Urothelium cell line (cell line): ENCODE measurements at places on chromosomes 1 and 21.

- DNase-seq, result no peak
These were observed 102.1 kb downstream of the DAB1 start for GRCh38 chr1:57321776-57322175.

DNA sequence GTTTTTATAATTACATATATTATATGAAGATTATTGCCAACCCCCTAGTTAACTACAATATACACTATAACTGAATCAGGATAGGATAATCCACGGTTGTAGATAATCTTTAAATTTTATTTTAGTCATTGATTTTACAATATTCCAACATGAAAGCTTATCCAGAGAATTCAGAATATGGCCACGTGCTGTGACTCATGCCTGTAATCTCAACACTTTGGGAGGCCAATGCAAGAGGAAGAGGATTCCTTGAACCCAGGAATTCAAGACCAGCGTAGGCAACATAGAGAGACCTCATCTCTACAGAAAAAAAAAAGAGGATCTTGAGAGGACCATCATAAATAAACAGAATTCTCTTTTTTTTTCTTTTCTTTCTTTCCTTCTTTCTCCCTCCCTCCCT lies 119.6 kb upstream of the CACYBP start:
- DNase-seq, result no peak

DNA sequence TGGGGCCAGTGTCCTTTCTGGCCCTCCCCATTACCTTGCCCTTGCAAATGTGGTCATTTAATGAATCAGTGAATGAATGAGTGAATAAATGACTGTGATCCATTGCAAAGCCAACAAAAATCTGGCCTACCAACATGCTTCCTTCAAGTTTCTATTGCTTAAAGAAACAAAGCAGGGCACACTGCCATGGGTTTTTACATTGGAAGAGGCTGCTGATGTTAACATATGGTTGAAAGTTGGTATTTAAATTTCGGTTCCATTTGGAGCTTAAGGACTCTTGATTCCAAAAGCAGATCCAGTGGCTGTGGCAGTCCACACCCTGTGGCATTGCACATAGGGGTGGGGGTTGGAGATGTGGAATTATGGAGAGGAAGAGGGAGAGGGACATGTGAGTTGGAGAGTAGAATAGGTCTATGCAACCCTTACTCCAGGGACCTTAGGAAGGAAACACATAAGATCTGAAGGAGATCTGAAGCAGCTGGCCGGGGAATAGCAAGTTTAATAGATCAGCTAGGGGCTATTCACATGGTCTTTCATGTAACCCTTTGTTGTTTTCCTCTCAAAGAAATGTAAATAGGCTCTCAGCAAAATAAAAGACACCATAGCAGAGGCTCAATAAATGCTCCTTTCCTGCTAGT lies 7.2 kb downstream of the ABCA4 start:
- DNase-seq, result no peak

DNA sequence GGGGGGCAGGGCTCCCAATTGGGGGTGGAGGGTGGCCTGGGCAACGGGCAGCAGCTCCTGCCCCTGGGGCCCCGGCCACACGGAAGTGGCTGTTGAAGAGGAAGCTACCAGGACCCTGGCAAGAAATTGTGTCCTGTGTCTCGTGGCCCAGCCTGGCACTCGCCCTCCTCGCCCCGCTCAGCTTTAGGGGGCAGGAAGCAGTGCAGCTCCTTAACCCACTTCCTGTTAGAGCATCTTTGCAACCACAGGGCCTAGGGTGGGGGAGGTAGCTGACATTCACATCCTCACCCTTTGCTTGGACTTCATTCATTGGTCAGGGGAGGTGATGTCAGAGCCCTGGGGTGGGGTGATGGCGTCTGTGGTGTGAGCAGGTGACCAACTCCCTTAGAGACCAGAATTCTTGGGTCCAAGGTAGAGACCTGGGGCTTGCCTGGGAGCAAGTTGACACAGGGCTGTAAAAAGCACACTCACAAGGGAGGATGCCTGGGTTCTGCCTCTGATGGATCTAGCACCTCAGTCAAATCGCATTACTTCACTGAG lies at the start of gene ARHGAP30:
TSS of gene ARHGAP30 (minus strand) at position 161 of the 540 bp plus-strand sequence. CDS start 267 bp downstream, outside the sequence.
- no peak for DNase-seq

- DNase-seq, result peak; percentile 17
These were observed 68.3 kb upstream of the SIM2 start for GRCh38 chr21:36630485-36631206.

DNA sequence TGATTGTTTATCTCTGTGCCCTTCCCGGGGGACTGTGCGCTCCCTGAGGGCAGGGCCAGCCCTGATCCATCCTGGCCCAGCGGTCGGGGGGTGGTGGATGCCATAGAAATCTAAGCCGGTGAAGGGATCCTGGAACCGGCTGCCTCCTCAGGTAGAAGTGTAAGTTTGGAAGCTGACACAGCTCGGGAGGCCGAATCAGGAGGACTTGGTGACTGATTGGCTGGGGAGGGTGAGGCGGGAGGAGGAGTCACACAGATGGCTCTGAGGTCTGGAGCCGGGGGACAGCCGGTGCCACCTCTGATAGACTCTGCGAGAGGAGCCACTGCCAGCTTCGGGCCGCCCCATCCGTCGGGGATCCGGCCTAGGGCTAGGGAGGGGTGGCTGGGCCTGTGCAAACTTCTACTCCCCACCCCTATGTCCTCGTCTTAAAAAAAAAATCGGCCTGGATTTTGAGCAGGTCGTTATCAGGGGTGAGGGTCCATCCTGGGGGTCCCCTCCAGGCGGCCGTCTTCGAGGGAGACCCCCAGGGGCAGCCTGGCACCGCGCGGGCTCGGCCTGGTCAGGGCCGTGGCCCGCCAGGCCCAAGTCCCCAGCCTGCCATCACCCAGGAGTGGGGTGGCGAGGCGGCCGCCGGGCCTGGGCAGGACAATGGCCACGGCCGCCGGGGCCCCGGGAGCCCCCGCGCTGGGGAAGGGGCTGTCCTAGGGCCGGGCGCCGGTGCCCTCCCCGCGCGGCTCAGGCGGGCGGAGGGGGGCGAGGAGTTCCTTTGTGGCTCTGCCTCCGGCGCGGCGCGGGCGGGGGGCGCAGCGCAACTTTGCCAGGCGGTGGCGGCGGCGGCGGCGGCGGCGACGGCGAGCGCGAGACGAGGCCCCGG lies 708 bp upstream of the ZNF362 start:
- peak; percentile 44 for DNase-seq

GRCh38 chr1:209513226-209513625 lies 70.3 kb upstream of the CAMK1G start:
- peak; percentile 61 for DNase-seq

GRCh38 chr1:10103193-10103592 lies 70.4 kb downstream of the UBE4B start:
- no peak for DNase-seq

DNA sequence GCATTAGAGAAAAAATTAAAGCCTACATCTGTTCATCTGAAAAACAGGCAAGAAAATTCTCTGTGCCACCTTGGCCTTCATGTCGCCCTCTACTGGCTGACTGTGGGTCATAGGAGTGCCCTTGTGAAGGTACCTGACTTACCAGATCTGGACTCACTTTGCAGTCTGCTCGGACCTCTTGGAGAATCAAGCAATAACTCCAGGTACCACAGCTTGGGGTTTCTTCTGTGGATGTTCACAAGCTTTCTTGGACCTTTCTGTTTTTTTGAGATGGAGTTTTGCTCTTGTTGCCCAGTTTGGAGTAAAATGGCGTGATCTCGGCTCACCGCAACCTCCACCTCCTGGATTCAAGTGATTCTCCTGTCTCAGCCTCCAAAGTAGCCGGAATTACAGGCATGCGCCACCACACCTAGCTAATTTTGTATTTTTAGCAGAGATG lies 2.4 kb upstream of the PRAMEF18 start:
- no peak for DNase-seq

GRCh38 chr1:16118706-16119105 lies 37.2 kb downstream of the EPHA2 start:
- DNase-seq, result no peak

DNA sequence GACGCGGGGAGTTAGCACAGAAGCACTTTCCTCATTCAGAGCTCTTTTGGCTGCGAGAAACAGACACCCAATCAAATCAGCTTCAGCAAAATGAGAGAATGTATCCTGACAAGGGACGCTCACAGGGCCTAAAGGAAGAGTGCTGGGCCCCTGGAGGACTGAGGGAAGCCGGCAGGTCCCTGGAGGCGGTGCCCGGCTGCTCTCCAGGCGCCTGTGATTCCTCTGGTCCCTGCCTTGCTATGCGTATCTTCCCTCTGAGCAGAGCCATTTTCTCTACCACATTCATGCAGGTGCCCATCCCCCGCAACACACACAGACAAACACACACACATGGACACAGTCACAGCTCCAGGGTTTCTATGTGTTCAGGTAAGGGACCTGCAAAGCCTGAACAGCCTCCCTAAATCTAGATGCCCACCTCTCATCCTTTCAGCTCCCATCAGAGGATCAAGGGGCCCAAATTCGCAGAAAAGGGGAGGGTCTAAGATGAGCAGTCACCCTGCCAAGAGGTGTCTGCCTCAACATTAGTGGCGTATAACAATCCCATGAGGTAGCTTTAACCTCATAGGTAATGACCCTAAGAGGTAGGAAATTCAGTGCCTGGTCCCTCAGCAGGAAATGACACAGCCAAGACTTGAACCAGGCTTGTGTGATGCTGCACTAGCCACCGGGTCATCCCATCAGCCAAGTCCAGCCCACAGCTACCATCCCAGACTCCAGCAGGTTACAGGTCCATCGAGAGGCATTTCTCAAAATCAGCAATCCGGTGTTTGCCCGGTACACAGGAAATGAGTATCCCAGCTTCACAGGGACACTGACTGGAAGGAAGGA lies 29.0 kb downstream of the PTAFR start:
- no peak for DNase-seq

- DNase-seq, result no peak
These were observed 13.0 kb upstream of the SERINC2 start for GRCh38 chr1:31399976-31400375.

DNA sequence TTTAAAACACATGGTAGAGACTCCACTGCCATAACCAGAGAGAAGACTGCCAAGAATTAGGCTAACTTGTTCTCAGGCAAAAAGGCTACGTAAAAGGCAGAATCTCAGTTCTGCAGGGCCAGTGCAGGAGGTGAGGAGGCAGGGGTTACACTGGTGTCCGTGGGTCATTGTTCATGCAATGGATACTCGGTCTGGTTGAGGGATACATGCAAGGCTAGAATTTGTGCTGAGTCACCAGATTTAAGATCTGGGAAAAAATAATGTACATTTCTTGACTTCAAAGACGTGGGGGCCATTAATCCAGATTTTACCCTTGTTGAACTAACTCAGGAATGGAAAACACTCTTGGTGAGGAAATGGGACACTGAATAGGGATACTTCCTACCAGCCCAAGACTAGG lies 52.3 kb upstream of the DPH5 start:
- no peak for DNase-seq

DNA sequence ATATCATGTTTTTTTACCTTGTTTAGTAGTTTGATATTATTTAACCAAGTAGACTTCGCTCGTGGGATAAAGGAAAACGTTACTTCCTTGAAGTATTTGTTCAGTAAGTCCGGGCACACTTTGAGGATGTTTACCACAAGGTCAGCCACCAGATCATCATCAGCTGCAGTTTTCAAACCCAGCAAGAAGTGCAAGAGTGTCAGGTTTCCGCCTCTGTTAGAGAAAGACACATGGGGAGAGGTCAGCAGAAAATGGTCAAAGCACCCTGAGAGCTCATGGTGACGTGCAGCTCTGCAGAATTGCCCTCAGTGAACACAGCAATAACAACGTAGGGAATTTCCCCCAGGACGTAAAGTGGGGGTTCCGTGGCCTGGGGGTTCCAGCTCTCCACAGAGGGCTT lies 24.4 kb downstream of the URB1 start:
- DNase-seq, result no peak

DNA sequence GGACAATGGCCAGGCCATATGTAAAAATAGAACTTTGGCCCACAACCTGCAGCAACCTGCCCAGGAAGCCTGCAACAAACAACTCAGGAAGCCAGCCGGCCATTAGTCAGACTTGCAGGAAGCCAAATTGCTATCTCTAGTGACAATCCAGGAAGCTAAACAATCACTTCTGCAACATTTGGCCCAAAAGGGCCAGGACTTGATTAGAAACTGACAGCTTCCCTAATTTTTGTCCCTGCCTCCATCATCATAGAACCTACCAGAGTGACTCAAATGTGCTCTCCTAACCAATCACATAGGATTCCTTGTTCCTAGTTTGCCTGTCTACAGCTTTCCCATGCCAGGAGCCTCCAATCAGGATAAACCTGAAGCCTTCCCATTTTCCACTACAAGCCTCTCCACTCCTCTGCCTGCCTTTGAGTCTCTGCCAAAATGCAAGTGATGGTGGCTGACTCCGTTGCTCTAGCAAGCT lies 639.3 kb downstream of the PTPRU start:
- DNase-seq, result no peak

GRCh38 chr1:90174246-90174645 lies 179.3 kb downstream of the ZNF326 start:
- no peak for DNase-seq

GRCh38 chr1:203095061-203095690 lies 9.4 kb upstream of the MYOG start:
- DNase-seq, result no peak

DNA sequence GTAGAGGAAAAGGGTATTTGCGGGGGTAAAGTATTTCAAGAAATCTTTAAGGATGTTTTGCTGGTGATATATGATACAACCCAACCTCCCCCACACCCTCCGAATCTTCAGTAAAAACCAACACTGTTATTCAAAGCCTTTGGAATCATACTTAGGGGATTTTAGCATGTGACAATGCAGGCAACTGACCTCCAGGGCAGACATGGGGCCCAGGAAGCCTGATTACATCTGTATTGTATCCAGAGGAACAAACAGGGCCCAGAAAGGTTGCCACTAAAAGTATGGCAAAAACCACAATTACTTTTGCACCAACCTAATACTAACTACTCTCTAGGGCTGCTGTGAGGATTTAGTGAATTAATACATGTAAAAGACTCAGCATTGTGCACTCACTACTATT lies 43.9 kb upstream of the CNN3 start:
- peak; percentile 17 for DNase-seq

- peak; percentile 64 for DNase-seq
These were observed 426.3 kb upstream of the CHRM3 start for GRCh38 chr1:238960071-238960470.
